ENCODE measurements at places on chromosomes 13 and 19.

DNA sequence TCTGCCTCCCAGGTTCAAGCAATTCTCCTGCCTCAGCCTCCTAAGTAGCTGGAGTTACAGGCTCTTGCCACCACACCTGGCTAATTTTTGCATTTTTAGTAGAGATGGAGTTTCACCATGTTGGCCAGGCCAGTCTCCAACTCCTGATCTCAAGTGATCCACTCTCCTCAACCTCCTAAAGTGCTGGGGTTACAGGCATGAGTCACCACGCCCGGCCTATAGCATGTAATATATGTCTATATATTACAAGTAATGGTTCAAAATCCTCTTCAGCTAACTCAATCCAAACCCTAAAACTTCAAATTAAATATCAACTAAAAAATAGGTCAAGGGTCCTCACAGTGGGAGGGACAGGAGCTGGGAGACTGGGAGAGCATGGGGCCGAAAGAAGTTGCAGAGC lies 28.0 kb downstream of the FPR3 start:
- no peak for DNase-seq

- DNase-seq, result no peak
These were observed 17.2 kb downstream of the KCNC3 start for GRCh38 chr19:50311723-50312635.

GRCh38 chr13:74597526-74597925 lies 463.3 kb upstream of the KLF12 start:
- no peak for DNase-seq

DNA sequence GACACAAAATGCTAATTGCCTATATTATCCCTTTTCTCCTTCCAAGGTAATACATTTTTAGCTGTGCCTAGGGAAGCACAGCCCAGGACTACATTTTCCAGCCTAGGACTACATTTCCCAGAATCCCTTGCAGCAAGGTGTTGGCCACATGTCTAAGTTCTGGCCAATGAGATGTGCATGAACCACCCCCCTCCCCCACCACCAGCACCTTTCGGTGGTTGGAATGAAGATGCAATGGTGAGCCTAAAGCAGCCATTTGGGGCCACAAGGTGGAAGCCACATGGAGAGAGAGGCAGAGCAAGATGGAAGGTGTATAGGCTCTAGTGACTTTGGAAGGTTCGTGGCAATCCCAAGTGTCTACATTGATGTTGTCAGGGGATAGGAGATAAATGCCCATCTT lies 16.2 kb downstream of the UNC13A start:
- DNase-seq, result no peak

- DNase-seq, result no peak
These were observed 12.7 kb upstream of the KANK2 start for GRCh38 chr19:11209839-11210655.

GRCh38 chr13:75368167-75368566 lies 113.8 kb downstream of the TBC1D4 start:
- no peak for DNase-seq

DNA sequence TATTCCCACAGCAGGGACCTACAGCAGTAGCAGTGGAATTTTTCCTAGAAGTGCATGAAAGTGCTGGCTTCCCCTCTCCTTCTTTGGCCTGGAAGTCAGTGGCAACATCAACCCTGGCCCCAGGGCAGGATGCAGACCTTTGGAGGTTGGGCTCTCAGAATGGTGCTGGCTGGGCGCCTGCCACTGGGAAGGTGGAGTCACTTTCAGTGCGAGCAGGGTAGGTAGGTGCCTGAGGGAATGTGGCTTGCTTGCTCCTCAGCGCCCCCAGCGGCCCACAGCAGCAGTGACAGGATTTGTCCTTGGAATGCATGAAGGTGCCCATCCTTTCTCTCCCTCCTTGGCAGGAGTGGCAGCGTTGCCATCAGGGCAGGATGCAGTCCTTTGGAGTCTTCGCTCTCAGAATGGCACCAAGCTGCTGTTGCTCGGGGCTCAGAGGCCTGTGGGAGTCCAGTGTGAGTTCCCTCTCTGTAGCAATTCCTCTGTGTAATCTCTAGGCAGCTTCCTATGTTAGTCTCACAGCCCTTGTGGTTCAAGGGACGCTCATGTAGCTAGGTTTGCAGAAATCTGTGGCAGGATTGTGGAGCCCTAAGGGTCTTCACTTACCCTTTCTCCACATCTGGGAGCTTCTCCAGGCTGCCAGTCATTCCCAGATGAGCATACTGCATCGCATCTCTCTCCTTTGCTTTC lies 354.4 kb upstream of the DACH1 start:
- no peak for DNase-seq

DNA sequence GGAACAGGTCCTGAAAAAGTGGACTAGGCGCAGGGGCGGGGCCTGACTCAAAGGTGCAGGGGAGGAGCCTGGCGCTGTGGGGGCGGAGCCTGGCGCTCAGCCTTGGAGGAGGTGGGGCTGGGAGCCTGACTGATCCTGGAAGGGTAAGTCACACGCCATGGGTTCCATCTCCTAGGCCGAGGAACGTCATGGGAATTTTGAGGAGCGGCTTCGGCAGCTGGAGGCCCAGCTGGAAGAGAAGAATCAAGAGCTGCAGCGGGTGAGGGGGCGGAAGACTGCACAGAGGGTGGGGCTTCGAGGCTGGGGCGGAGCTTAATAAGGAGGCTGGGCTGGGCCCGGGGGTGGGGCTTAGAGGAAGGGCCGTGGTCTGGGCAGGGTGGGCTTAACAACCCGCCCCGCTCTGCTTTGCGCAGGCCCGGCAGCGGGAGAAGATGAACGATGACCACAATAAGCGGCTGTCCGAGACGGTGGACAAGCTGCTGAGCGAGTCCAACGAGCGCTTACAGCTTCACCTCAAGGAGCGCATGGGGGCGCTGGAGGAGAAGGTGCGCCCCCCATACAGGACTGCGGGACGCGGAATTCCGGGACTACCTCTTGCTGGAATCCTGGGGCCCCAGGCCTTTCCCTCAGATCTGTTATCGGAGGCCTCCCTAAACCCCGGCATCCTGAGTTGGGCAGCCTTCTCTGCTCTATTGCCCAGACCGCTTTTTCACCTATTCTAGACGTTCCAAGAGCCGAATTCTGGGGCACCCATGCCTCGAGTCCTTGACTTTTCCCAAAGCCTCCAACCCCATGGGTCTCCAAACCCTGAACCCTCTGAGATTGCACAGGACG lies 14.5 kb downstream of the PPFIA3 start:
- peak; percentile 52 for DNase-seq

DNA sequence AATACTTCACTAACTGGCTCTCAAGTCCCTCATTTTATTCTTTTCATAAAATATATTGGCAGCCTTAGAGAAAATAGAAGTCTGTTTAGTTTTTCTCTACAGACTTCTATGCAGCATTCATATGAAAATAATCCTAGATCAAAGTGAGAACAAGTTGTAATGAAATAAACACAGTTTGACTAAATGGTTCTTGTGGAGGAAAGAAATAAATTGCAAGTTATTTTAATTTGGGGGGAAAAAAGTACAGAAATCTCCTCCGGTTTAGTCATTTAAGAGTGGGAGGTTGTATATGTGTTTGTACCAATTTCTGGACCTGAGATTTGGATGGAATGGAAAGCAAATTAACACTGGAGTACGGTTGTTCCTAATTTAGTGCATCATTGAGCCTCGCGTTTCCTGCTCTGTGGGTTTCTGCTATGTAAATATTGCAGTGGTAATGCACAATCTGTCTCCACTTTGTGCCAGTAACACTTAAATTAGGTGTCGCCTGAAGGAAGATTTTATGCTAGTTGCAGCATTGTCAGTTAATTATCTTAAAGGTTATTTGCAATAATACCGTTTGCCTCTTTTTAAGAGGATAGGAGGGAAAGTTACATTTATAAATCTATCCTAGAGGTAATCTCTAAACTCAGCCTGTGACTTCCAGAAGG lies 100.2 kb downstream of the ZIC5 start:
- DNase-seq, result no peak

DNA sequence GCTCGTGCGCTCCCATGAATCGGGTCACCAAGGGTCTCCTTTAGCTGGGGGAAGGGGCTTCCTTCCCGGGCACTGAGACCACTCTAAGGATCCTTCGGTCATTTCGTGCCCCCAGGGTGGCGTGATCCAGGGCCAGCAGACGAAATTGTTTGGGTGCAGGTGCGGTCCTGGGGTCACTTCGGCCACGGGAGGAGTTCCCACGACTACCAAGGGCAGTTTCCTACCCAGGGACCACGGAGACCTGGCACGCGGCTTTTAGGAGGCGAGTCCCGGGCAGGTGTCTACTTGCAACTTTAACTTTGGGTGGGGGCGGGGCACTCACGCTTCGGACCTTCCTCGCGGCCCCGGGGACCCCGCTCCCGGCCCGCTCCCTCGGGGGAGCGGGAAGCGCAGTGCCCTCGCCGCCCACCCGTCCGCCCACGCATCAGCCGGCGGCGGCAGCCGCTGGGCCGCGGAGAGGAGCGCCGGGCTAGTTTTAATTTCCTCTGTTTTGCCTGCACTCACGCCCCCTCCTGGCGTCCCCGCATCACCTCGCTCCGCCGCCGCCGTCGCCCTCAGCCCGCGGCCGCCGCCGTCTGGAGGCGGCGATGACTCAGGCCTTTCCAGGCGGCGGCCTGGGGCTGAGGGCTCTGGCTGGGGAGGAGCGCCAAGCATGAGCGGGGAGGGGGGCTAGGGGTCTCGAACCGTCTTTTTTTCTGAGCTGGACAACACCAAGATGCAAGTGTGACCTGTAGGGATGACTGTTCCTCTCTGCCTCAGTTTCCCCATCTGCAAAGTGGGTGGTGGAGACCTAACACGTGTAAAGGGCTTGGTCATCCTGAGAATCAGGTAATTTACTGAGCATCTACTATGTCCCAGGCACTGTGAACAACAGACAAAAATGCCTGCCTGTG lies 21.8 kb downstream of the OLFM2 start:
- DNase-seq, result peak; percentile 69

- DNase-seq, result no peak
These were observed 838 bp upstream of the MYADM start for GRCh38 chr19:53866865-53867224.

GRCh38 chr19:18510216-18510615 lies 11.7 kb downstream of the ELL start:
- no peak for DNase-seq

DNA sequence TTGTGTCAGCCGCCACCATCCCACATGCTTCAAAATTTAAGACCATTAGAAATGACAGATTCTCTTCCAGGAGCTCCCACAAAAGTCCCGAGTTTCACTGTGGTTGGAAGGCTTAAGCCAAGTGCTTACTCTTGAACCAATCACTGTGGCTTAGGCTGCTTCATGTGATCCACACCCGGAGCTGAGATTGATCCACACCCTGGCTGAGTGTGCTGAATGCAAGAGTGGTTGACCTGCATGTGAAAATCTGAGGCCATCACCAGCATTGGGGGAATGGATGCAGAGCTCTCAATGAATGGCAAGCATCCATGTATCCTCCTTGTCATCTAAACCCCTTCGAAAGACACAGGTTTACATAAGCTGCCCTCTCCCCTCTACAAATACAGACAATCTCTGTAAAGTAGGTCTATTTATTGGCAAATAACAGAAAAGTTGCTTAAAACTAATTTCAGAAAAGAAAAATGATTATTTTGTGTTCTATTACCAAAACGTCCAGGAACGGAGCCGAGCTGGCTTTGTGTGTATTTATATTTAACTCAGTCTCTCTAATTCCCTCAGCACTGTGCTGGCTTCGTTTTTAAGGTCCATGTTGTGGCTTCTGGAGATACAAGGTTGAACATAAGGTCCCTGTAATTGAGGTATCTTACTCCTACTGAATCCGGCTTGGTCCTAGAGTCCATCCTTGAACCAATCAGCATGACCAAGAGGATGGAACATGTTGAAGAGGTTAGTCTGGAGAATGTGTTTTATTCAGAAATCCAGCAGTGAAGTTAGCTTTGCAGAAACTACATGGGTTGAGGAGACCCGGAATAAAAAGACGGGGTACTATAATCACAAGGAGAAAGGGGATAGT lies 332.4 kb downstream of the LIG4 start:
- no peak for DNase-seq

DNA sequence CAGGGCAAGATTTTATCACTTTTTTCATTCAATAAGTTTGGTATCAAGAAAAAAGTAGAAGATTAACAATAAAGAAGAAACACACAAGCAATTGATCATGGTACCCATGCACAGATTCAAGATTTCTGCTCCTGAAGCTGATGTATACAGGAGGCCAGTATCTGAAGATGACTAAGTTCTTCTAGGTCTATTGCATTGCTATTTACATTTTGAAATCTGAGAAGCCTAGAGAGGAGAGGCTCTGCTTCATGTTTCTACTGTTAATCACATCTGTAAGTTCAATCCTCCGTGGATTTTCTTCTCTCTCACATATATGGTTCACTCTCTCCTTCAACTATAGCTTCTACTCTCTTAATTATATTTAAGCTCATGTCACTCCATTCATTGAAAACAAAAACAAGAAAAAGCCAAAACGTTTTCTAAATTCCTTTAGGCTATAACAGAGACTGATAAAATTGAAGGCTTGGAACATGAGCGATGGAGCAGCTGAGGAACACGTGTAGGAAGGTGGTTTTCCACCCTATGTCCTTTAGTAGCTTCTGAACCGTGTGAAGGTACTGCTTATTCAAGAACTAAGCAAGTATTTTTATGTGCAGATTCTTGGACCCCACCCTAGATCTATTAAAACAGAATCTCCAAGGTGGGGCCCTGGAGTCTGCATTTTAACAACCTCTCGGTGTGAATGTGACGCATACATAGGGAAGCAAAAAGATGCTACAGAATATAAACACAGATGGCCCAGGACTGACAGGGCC lies 198.2 kb downstream of the EFNB2 start:
- no peak for DNase-seq

DNA sequence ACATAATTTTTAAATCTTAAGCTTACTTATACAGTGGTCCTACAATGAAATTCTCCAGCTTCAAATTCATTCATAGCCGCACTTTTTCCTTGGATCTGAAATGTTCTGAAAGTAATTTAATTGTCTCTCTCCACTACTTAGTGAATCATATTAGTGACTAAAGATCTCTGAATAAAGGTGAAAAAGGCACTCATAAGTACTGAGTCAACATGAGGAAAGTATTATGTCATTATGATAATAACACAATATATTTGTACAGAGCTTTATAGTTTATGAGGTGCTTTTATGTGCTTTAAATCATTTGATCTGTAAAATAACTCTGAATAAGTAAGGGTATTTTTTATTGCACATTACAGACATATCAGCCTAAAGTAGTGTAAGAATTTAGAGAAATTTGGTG lies 628.2 kb upstream of the SLITRK5 start:
- no peak for DNase-seq

GRCh38 chr13:43428545-43429296 lies 358.1 kb downstream of the ENOX1 start:
- DNase-seq, result no peak

- DNase-seq, result peak; percentile 27
These were observed 13.7 kb downstream of the WBP4 start for GRCh38 chr13:41075034-41075433.

- DNase-seq, result no peak
These were observed 15.9 kb upstream of the MEIS3 start for GRCh38 chr19:47435196-47435595.

GRCh38 chr13:53112522-53112921 lies 83.9 kb downstream of the OLFM4 start:
- no peak for DNase-seq

DNA sequence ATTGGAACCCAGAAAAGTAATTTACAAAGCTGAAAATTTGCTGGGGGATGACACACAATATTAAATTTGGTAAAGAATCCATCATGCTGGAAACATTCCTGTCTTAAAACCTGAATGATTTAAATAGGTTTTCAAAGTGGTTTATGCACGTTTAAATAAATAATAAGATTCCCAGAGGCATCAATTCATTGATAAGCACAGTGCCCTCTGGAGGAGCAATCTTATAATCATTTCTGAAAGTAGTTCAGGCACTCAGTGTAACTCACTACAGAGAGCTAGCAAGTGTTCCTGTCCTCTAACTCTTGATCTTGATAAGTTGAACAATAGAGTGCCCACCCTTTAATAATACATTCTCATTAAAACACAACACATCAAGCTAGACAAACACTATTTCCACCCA lies 43.5 kb upstream of the SHISA2 start:
- no peak for DNase-seq
